ENCODE measurements at places on chromosomes 5 and 9.

- DNase-seq: no peak
Measured at GRCh38 chr5:99949969-99950524, 585.1 kb upstream of the FAM174A start.

GRCh38 chr5:150734579-150735384 is 24.0 kb downstream of the DCTN4 start:
- DNase-seq: no peak

GRCh38 chr5:80481019-80481893 is 6.6 kb upstream of the FAM151B start:
- no peak for DNase-seq

GRCh38 chr9:8278048-8278447 is 478.5 kb upstream of the DMAC1 start:
- no peak for DNase-seq

DNA sequence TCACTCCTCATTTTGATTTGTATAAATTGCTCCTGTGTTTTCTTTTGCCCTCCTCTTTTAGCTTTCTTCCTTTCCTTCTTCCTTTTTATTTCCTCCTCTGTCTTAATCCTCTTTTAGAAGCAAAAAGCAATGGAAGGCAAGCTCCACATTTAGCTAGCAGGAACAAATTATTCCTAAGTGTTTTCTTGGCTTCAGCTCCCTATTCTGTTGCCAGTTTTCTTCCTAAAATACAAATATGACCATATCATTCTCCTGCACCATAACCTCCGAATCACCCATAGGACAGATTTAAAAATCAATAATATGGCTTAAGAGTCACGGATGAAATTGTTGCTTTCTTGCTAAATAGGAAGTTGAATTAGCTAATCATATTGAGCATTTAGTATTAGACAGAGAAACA is 49.4 kb downstream of the GRIN3A start:
- no peak for DNase-seq

GRCh38 chr5:154406231-154406630 is 39.6 kb upstream of the SAP30L start:
- DNase-seq: no peak

- no peak for DNase-seq
Measured at GRCh38 chr5:32147959-32148358, 26.2 kb downstream of the GOLPH3 start.

- DNase-seq: no peak
Measured at GRCh38 chr9:122779181-122779580, 9.6 kb upstream of the OR5C1 start.

- no peak for DNase-seq
Measured at GRCh38 chr5:5979761-5980537, 398.4 kb downstream of the MED10 start.

DNA sequence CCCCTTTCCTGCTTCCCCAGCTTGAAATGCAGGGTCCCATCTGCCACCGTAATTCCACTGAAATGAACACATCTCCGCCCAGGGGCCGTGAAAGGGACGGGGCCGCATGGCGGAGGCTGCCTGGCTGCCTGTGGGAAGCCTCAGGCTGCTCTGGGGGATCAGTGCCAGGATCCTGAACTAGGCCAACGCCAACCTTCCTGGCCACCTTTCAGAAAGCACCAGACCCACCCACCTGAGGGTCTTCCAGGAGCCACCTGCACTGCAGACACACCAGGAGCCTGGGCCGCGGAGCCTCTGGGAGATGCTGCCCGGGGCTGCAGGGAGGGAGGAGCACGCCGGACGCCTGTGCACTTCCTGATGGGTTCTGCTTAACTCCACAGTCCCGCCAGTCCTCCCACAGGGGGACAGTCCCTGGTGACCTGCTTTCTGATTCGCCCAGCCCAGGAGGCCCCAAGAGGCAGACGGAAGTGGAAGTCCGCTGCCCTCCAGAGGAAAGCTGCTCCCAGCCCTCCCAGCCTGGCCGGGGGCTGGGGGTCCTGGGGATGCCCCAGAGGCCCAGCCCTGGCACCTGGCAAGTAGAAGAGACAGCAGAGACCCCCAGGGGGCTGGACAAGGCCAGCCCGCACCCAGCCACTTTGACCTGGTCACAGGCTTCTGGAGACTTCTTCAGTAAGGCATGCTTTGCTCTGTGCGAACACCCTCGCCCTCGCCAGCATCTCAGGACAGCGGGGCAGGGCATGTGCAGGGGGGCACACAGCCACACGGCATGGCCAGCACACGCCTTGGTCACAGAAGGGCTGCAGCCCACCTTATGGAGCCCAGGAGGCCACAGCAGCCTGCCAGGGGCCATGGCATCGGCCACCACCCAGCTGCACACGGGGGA is at the start of gene CARD9:
Gene CARD9 (minus strand): TSS at position 370 of the 883 bp plus-strand sequence. CDS start 1,591 bp downstream, outside the sequence.
- DNase-seq: no peak

GRCh38 chr5:107248066-107248695 is 422.6 kb downstream of the EFNA5 start:
- no peak for DNase-seq

DNA sequence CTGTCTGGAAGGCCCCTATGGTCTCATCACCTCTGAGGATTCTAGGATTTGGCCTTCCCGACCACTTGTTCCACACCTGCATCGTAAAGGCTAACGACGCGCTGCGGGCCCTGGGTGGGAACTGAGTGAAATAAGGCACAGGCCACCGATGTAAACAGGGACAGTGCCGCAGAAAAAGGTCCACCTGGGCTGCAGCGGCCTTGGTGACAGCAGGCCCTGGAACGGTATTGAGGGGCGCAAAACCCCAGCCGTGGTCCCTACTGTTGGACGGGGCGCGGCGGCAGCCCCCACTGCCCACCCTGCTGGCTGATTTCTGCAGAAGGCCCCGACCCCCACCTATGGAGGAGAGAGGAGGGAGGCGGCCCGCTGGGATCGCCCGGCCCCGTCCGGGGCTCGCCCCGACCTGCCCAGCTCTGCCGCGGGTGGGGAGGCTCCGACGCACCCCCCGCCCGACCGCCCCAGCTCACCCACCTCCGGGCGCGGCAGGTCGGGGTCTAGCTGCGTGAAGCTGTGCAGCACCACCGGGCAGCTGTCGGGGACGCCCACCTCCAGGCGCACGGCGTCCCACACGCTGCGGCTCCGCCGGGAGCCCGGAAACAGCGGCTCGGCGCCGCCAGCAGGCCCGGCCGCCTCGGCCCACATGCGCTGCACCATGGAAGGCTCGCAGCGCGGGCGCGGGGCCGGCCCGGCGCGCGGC is 391 bp downstream of the RALGDS start:
- DNase-seq: no peak

- DNase-seq: no peak
Measured at GRCh38 chr9:133681658-133682306, 45.6 kb downstream of the DBH start.

- no peak for DNase-seq
Measured at GRCh38 chr5:145237843-145238242, 597.3 kb downstream of the PRELID2 start.

DNA sequence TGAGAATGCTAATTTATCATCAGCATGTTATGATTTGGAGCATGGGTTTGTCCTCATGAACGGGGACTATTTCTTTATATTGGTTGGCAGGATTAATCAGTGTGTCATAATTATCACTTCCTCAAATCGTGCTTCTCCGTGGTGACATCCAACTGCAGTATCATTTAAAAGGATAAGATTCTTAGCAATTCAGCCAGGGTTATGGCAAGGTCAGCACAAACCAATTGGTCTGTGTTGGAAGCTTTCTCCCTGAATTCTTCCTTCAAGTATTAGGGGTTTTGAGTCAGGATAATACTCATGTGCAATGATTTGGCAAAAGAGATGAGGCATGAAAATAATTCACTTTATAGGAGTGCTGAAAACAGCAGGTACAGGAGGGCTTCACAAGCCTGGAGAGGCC is 5.5 kb upstream of the CAMLG start:
- DNase-seq: no peak

GRCh38 chr5:130168211-130168610 is 263.9 kb downstream of the CHSY3 start:
- no peak for DNase-seq

GRCh38 chr5:11212706-11213105 is 451.7 kb upstream of the DAP start:
- no peak for DNase-seq

DNA sequence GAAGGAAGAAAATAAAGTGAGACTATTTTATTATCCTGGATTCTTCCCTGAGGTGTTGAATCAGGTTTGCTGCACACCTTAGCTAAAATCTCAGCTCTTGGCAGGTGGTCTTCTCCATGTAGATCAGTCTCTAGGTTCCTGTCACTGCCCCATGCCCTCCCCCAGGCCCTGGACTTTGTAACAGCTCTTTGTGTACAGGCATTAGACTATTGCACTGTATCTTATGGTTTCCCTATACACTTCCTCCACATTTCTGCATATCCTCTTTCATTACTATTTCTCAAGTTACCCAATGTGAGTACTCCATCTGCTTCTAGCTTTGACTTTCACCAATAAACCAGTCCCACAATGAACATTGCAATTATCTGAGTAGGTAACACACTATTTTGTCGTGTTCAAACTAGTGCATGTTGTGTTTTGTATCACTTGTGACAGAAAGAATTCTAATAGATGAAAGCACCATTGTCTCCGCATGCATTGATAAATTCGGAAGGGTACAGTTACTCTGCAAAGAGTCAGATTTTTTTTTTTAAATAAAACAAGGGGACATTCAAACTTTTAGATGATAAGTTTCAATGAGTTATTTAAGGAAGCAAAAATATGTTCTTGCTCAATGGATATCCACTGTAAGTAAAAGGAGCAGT is 1348.7 kb upstream of the C9orf72 start:
- no peak for DNase-seq

DNA sequence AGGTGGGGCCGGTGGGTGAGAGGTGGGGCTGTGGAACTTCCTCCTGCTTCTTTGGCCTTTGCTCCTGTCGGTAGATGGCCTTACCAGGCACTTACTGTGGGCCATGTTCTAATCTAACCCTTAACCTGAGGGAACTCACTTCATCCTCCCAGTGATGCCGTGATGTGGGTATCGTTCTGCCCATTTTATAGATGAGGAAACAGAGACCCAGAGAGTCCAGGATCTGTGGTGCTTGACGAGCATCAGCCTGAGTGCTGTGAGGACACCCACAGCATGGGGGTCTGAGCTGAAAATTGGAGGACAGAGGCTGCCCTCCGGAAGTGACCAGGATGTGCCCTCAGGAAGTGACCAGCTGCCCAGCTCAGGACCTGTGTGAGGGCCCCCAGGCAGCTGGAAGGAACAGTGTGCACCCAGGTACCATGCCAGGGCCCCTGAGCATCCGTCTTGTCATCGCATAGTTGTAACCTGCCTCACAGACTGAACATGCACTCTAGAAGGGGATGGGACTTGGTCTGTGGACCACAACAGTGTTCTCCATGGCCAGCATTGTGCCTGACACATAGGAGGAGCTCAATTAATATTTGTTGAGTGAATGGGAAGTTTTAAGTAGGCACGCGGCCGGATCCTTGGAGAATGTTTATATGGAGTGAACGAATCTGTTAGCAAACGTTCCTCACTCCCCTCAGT is 8.5 kb downstream of the NEK6 start:
- no peak for DNase-seq

DNA sequence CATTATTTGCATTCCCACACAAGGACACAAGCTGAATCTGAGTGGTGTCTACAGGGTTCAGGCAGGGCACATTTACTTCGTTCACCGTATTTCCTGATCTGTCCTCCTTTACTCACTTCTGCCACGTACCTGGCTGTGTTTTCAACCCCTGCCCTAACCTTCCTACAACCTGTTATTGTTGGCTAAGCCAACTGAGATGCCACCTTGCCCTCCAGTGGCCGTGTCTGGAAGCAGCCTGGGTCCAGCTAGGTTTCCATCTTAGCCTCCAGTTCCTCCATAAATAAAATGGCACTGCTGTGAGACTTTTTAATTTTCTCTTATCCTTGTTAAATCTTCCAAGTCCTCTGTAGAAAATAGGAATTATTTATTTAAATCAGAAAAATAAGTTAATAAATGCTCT is 64.8 kb downstream of the ATP10B start:
- no peak for DNase-seq

DNA sequence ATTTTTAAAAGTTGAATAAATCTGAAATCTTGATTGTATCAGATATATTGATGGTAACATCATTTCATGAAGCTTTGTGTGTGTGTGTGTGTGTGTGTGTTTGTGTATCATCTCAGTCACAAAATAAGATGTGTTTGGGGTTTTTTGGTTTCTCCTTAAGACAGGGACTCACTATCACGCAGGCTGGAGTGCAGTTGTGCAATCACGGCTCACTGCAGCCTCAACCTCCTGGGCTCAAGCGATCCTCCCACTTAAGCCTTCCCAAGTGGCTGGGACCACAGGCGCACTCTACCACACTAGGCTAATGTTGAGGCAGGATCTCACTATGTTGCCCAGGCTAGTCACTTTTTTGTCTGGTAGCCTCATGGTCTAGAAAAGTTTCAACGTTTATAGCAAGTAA is 83.4 kb upstream of the DMRT1 start:
- no peak for DNase-seq

DNA sequence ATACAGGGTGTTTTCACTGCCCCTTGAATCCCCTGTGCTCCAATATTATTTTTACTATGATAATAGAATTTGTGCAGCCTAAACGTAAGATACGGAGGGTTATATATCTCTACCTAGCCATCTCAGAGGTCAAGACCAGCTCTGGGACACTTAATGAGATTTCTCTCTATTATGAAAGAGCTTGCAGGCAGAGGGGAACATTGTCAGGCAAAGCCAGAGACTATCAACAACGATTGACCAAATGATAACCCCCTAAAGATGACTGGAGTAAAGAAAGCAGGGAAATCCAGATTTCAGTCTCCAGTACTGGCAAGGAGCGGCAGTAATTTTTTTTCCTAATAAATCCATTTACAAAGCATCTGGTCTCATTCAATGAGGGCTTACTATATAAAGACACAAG is 59.8 kb upstream of the LPAR1 start:
- no peak for DNase-seq

DNA sequence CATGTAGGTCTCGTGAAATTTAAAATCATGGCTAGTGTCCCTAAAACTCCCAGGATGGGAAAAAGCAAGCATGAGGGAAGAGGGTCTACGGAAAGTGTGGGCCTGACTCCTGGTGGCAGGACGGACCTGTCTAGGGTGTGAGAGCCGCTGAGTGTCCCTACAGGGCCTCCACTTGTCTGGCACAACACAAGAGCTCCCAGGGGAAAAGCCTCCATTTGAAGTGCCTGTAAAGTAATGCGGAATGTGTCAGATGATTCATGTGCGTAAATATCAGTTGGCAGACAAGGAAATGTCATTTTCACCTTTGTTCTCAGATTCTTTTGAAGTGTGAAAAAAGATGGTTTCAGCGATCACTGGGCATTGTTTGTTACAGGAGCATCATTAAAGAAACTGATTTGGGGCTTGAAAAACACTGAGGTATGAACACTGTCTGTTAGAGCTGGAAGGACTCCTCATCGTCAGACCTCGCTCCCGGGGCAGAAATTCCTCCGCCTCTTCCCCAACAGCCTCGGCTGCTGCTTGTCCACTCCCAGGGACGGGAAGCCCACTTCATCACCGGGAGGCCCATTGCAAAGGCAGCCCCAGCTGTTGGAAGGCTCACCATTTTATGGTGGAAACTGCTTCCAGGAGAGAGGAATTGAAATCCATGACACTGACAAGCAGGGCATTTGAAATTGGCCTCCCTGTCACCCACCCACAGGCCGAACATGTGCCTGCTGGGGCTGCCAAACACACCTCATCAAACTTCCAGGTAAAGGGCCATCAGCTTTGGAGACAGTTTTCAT is 240.8 kb downstream of the FSTL4 start:
- DNase-seq: no peak

- no peak for DNase-seq
Measured at GRCh38 chr9:104817437-104817836, 53.5 kb downstream of the NIPSNAP3B start.

Measured in T-helper 22 cell (primary cell).